ENCODE measurements at places on chromosomes 4 and X.

GRCh38 chr4:175176710-175177109 lies 258.6 kb downstream of the ADAM29 start:
- DNase-seq, result no peak

DNA sequence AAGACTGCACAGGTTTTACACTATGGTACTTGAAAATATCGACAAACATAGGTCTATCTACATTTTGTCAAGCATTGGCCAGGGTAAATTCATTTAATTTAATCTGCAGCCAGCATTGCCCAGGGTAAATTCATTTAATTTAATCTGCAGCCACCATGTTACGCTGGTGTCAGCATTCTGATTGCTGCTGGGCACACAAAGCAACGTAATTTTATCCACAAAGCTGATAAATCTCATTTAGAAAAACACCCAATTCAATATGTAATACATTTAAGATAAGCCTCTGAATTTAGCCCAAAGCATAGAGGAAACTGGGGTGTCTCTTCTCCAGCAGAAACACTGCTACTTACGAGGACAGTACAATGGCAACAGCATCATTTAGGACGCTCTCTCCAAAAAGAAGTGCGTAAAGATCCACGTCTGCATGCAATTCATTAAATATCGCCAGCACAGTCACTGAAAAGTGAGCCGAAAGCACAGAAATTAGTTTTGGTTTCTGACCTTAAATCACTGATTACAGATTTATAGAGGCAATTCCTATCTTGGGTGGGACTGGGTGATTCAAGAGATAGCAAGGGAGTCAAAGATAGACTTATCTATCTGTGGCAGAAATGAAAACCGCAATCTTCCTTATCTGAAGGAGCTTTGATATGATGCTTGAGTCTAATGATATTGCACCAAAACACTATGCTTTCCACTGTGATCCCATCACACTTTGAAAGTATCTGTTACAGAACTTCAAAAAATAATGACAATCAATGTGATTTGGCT lies 88.8 kb downstream of the CHST7 start:
- no peak for DNase-seq

DNA sequence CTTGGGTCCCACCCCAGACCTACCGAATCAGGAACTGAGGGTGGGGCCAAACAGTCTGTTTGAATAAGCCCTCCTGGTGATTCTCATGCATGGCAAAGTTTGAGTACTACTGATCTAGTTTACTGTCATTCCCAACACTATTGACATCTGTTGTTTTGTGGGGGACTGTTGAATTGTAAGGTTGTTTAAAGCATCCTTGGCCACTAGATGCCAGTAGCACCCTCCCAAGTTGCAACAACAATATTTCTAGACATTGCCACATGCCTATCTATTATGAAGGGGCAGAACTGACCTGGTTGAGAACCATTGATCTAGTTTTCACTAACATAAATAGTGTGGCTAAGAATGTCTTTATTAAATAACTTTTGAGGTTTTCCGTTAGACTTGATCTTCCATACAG lies 15.1 kb downstream of the TAF9B start:
- no peak for DNase-seq

DNA sequence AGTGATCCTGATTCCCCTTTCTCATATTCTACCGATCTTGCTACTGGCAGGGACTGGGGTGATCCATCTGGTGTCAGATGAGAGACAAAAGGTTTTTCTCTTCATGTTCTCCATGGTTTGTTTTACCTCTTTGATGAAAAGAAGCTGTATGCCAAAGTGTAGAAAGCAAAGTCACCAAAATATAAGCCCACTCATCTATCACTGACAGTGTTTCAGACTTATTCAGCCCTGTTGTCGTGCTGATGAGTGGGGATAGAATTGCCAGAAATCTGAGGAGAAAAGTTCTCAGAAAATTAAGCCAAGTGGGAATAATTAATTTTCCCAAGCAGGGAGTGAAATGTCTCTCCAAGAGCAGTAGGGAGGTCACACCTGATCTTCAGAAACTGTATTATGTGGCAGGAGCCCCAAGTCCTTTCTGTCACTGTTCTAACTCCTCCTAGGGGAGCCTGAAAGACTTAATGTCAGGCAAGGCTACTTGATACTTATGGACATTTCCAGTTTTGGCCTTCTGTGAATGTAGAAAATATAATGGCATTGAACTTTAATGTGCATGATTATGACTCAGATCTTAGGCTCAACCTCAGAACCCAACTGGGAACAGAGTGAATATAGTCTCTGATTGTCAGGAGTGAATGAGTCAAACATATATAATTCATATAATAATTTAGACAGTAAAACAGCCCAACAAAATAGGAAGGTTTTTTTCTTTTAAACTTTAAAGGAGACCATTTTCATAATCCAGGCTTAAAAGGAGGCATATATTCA lies 298.1 kb downstream of the ANKRD50 start:
- DNase-seq, result no peak

- DNase-seq, result peak; percentile 17
Measured at GRCh38 chr4:762211-763190, 56.9 kb downstream of the PCGF3 start.

DNA sequence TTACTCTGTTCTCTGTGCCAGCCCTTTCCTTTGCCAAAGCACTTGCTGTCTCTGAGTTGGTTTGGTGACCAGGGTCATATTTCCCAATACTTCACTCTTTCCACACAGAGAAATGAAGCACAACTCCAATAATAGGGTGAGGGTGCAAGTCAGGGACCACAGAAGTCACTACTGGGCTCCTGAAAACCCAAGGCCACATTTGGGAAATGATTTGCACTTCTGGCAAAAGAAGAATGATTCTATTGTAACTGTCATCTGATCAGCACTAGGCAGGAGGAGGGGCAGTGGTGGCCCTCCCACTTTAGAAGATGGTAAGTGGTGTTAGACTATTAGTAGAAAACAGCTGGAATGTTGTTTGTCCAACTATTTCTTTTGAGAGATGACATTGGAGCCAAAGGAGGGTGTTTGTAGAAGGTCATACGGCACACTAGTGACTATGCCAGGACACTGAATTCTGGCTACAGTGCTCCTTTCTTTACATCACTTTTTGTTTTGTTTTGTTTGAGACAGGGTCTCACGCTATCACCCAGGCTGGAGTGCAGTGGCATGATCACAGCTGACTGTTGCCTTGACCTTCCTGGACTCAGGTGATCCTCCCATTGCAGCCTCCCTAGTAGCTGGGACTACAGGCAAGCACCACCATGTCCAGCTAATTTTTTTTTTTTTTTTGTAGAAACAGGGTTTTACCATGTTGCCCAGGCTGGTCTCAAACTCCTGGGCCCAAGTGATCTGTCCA lies 10.8 kb upstream of the HADH start:
- no peak for DNase-seq

DNA sequence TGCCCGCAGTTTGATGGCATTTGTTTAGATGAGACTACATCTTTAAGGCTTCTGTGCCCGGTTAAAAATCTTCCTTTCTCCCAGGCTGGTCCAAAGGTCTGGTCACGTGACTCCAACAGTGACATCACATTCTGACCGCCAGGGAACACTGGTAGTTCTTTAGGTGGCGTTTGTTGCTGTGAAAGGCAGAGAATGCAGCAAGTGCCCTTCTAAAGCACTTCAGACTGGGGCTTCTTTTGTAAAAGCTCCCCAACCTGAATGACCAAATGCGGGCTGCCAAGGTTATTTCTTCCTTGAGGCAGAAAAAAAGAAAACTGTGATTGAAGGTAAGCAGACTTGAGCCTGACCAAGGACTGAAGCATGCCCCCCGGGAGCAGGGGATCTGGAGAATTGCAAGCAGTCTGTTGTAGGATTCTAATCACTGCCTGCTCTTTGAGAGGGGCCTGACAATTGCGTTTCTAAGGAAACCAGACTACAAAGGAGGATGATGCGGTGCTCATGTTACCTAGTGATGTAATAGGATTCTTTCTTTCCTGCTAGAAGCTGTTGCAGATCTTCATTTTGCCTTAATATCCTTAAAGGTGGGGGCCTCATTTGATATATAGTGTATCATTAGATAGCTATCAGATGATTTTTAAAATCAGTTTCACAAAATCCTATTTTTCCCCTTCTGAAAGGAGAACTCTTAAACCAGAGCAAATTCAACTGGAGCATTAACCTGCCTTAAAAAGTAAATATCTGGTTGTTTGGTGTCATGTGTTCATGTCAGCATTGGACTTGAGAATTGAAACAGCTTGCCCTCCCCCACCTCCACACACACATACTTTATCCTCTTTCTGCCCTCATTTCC lies 133.1 kb downstream of the AKAP4 start:
- DNase-seq, result no peak

Measured in ovary (tissue), 10 donors.